ENCODE measurements at places on chromosomes 6 and 20. TPM values are rescaled to one million over a fixed set of nuclear protein-coding genes. Genes with fewer than 3 reads are reported as not detected.

Gene TP53TG5
- not detected for total RNA-seq

Gene ZNF318
- total RNA-seq: 5.4 TPM

Gene CAP2
- 0.33 TPM for total RNA-seq

Gene HLA-A
- 592 TPM for total RNA-seq

Gene TMEM30A
- 147 TPM for total RNA-seq

Gene WFDC2
- not detected for total RNA-seq

Gene POM121L2
- total RNA-seq: not detected

Gene LHFPL5
- not detected for total RNA-seq

Gene LRRN4
- not detected for total RNA-seq

Gene OR12D3
- not detected for total RNA-seq

Gene MOG
- total RNA-seq: not detected

Gene TBCC
- total RNA-seq: 37.0 TPM

Gene TRIM10
- total RNA-seq: not detected

Gene PNRC1
- 63.2 TPM for total RNA-seq

Gene ANKEF1
- 0.43 TPM for total RNA-seq

Gene MCCD1
- total RNA-seq: not detected

Gene PCMTD2
- 126 TPM for total RNA-seq

Gene LY6G5C
- total RNA-seq: 1.4 TPM

Gene LY6G6C
- total RNA-seq: not detected

Gene B3GAT2
- under 0.01 TPM for total RNA-seq

Gene CST5
- not detected for total RNA-seq
